ENCODE measurements at places on chromosomes 6 and 20. TPM values are rescaled to one million over a fixed set of nuclear protein-coding genes. Genes with fewer than 3 reads are reported as not detected.

The MDC1 gene
- 80.4 TPM for total RNA-seq

The TPX2 gene
- 112 TPM for total RNA-seq

The HM13 gene
- total RNA-seq: 91.6 TPM

The NOX3 gene
- total RNA-seq: not detected

The PAX1 gene
- total RNA-seq: not detected

DNA sequence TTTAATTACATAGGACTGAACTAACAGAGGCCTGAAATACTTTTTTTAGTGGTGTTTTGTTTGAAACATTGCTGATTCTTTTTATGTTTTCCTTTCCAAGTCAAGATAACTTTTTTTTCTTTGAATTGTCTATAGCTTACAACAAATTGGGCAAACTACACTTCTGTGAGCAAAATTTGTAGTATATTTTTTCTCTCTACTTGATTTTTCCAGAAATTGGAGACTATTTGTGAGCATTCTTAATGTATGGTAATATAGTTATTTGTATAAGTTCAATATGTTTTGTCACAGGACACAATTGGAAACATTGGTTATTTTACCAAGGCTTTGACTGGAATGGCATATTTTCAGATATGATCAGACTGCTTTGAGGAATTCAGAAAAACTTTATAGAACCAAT, 216.5 kb downstream of the SYNE1 start:
- no peak overlapping the region for H3K4me3 ChIP-seq
- H3K36me3 ChIP-seq: no peaks in the 10 kb centered on the region
- H3K27ac ChIP-seq: no peak overlapping the region
- H3K27me3 ChIP-seq: peaks cover 9% of the 10 kb centered on the region

GRCh38 chr6:45571159-45571558, 193.4 kb upstream of the SUPT3H start:
- H3K36me3 ChIP-seq: no peaks in the 10 kb centered on the region
- peaks cover 25% of the 10 kb centered on the region for H3K4me1 ChIP-seq
- no peaks in the 10 kb centered on the region for H3K27me3 ChIP-seq

GRCh38 chr20:20752712-20753111, 40.3 kb upstream of the RALGAPA2 start:
- DNase-seq: no peak
- H3K36me3 ChIP-seq: no peaks in the 10 kb centered on the region
- no peak overlapping the region for H3K4me3 ChIP-seq
- peaks cover 10% of the 10 kb centered on the region for H3K27me3 ChIP-seq
- no peaks in the 10 kb centered on the region for H3K4me1 ChIP-seq

GRCh38 chr6:1096967-1097765, 214.7 kb upstream of the FOXQ1 start:
- DNase-seq: no peak
- no peak overlapping the region for H3K4me3 ChIP-seq
- H3K36me3 ChIP-seq: no peaks in the 10 kb centered on the region
